NCI-H2171 (cell line): ENCODE measurements at places on chromosomes 6 and 20.

DNA sequence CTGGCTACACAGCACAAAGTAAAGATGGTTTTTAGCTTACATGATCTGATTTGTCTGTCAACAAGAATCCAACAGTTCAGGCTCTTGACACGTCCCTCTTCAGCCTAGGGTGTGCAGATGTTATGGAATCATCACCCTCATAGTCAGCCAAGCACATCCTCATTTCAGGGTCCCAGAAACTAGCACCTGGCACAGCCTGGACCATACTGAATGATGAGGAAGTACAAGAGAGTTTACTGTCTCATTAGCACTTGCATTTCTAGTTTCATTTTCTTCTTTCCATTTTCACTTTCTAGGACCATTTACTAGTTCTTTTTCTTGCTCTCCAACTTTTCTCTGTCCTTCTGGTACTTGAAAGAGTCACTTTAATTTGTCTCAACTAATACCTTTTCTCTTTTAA lies 6.5 kb downstream of the RIPOR2 start:
- no peak for DNase-seq

GRCh38 chr6:73929405-73929804 lies 233.4 kb downstream of the CD109 start:
- no peak for DNase-seq

DNA sequence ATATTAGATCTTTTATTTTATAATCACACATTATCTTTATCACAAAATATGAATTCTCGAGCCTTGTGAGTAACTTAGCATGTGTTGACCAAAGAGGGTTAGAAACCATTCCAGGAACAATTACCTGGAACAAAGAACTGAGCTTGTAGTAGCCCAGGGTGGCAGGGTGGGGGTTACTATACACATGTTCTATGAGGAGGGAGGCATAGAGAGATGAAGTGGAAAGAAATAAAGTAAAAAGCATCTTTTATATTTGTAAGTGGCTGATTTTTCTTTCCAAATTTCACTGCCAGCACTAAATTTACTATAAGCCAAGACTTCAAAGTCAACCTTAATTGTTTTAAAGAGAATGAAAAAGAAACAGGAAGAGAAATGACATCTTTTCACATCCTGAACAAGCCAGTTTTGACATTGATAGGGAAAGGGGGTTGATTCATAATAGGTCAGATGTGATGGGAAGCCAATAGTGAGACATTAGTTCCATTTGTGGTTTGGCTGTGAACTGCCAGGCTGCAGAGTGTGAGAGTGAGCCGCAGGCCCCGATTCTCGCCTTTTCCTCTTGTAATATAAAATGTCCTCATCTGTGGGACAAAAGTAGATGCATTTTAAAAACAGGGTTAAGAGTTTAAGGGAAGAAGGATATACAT lies 52.7 kb upstream of the MYB start:
- DNase-seq, result no peak

DNA sequence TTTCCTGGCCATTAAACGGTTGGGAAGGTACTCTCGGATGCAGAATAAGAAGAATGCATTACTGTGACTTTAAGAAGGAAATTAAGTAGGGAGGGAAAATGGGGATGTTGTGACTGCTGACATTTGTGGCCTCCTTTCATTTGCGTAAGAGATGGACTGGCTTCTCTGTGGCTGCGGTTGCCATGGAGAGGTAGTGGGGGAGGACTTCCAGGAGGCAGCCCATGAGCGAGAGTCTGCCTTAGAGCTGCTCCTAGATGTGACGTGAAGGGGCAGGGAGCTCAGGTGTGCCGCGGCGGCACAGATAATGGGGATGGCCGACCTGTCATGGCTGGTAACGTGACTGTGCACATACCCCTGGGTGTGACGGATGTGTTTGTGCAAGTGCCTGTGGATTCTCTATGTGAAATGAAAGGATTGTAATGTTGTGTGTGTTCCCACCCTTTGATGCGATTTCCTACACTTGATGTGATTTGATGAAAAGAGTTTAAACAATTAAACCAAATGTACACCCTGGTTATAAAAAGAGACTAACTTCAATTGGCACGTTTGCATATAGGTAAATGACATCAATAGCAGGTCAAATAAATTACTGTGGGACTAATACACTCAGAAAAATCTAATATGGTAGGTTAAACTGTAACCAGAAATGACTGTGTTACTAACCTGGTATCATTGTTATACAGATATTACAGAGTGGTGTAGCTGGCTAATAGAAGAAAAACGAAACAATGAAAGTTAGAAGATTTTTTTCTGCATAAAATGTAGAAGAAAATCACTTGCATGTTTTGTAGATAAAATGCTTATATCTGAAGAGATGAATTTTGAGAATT lies 48.9 kb downstream of the HIVEP1 start:
- DNase-seq, result no peak

GRCh38 chr6:11909696-11910132 lies 102.4 kb upstream of the HIVEP1 start:
- no peak for DNase-seq

DNA sequence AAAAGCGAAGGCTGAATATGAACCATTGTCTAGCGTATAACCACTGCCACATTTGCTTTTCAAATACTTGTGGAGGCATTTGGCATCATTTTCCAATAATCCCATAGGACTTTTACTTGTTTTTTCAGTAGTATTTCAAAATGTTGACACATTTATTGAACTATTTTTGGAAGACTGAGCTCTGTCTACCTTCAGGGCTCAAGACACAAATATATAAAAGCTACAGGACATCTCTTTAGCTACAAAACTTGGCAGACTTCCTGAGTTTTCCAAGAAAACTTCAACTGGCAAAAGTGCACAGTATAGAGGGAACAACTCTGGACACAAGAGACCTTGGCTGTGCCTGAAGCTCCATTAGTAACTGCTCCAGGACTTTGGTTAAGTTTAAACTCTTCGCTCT lies 13.4 kb downstream of the EPB41L2 start:
- DNase-seq, result no peak

GRCh38 chr6:38805127-38805655 lies 90.1 kb downstream of the DNAH8 start:
- DNase-seq, result no peak

DNA sequence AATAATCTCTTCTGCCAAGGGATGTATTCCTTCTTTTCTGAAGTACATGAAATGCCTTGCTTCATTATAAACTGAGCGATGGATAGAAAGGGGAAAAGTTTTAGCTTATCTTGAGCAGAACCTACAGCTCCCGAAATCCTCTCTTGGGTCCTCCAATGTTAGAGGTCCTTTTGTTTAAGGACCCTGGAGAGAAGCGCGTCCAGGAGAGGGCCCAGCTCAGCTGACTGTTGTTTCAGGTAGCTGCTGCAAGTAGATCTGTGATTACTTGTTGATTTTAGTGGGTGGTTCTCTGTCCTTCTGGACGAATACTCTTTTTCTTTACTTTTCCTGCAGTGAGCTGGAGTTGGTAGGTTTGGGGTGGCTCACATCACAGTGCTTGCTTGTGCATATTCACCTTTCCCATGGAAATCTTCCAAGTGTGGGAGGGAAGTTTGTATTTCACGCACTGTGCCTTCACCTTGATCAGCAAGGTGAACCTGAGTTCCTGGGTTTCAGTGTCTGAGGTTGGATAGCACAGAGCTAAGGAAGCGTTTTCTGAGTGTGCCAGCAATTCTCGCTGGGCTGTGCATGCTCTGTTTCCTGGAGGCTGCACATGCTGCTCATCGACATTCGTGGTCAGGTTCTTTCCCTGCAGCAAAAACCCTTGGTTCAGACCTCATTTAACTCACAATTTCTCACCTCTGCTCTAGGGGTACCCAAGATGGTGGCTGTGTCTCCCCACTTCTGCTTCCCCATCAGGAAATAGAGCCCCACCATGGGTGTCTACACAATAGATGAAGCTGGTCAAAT lies 176.3 kb downstream of the JARID2 start:
- no peak for DNase-seq

GRCh38 chr20:259981-260380 lies 2.5 kb downstream of the DEFB132 start:
- DNase-seq, result no peak

DNA sequence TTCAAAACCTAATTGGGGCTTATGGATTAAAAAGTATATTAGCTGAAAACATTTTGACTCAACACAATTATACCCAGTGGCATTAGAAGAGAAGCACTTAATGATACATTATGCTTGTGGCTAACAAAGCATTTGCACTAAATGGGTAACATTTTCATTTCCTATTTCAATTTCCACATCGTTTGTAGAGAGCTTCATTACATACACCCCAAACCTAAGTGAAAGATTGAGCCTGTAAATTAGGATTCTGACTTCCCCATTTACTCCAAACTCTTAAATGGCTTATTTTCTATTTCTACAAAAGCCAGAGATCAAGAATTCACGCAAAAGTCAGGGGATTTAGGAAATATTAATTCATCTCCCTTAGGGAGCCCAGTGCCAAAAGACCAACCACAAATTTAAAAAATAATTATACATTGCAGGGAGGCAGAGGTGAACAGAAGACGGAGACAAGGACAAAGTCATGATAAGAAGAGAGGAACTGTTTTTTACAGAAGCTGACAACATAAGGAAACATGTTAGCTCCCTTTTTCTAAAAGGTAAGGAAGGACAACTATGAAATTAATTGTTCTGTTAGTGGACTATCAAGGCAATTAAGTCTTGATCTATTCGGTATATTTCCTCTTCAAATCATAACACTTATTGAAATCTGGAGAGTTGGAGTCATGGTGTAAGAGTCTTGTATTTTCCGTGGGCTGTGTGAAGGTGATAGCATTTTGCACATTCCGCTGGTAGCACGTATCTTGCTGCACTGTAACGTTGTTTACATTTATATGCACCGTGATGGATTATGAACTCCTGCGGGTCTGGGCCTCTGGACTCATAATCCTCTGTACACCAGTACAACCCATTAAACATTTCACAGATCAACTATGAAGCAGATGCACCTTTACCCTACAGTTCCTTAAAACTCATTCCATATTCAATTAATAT lies 24.8 kb upstream of the EZR start:
- DNase-seq, result no peak

- DNase-seq, result no peak
These were observed 52.6 kb downstream of the TCP11 start for GRCh38 chr6:35088281-35089215.

DNA sequence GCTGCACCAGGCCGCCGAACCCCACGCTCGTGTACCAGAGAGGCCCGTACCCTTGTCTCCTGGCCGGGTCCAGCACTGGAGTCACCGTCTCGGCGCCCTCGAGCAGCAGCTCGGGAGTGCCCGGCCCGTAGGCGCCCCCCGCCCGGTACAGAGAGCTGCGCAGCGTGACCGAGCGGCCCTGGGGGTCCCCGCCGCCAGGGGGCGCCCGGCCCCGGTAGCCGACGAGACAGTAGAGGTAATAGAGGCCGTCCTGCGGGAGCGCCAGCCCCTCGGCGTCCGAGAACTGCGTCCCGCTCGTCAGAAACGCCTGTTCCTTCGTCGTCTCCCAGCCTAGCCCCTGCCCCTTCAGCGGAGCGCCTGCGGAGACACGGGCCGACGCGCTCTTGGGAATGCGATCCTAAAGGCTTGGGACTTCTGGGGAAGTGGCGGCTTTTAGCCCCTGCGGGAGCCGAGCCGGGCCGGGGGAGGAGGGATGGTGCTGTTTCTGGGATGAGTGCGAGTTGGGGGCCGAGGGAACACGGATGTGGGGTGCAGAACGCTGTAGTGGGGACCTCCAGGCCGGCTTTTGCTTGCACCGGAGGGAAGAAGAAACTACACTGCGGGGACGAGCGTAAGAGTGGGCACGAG lies 1.3 kb downstream of the LTB start:
- peak; percentile 49 for DNase-seq

DNA sequence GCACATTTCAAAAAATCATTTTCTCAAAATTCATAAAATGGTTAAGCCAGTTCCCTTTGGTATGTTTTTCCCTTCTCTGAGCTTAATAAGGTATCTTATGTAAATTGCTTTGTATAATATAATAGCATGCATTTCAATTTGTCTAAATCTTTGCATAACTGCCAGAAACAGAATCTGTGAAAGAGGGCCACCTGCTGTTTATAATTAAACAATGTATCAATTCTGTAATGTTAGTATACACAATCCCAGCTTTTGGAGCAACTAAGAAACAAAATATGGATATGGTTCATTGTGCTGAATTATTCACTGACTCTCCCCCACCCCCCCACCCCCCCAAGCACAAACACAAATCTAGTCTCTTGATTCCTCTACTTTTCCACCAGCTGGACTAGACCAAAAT lies 54.8 kb downstream of the GPX5 start:
- DNase-seq, result no peak

DNA sequence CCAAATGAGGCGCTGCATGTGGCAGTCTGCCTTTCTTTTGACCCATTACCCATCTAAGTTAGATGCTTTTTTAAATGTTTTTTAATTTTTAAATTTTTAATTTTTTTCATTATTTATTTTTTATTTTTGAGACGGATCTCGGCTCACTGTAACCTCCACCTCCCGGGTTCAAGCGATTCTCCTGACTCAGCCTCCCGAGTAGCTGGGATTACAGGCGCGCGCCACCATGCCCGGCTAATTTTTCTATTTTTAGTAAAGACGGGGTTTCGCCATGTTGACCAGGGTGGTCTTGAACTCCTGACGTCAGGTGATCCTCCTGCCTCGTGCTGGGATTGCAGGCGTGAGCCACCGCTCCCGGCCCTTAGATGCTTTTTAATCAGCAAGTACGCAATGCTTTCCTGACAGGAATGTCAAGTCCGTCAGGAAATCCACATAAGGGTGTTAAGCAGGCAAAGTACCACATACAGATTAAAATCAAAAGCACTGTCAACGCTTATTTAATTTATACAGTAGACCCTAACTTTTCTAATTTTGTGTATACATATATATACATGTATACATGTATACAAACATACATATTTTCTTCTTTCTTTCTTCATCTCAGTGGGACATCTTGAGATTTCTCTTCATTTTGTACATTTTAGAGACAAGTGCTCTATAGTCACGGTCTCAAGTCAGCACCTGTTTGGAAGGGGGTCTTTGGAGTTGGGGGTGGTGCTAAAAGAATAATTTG lies 995 bp upstream of the GSTA4 start:
- peak; percentile 11 for DNase-seq

DNA sequence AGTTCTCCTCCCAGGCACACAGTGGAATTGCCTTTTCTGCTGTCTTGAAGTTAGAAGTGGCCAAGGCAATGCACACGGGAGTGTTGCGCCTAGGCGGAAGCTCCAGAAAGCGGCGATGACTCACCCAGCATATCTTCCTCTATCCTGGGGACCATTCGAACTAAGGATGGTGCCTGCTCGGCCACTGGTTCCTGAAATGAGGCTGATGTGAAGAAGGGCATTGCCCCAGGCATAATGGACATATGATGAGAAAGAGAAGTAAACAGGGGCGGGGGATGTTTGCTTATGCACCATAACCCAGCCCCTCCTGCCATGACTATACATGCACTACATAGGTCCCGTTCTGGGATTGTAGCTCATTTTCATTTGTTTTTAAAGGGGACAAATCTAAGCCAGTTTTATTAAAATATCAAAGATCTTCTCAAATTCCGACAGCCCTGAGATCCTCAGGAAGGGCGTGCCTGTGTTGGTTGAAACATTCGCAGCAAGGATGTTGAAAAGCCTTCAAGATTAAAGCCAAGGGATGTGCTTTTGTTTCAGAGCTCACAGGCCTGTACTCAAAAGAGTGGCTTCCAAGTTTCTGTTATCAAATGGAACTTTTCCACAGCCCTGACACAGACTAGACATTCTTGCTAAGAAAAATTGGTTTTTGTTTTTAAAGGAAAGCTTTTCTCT lies 218.5 kb downstream of the LY86 start:
- no peak for DNase-seq
